ENCODE measurements at places on chromosomes 5 and 9.
A peak's percentile ranks its signal among the peaks of the same experiment; 100 is the strongest.

GRCh38 chr9:677461-678097, 163.9 kb upstream of the DMRT1 start:
- DNase-seq = peak; percentile 75

- no peak for DNase-seq
Observed at GRCh38 chr5:123000731-123001130, 35.8 kb downstream of the PPIC start.

GRCh38 chr5:60639544-60639943, 60.4 kb downstream of the DEPDC1B start:
- no peak for DNase-seq

- no peak for DNase-seq
Observed at GRCh38 chr5:80184235-80185023, 71.4 kb downstream of the SERINC5 start.
